ENCODE measurements at places on chromosomes 1 and 21.
A peak's percentile ranks its signal among the peaks of the same experiment; 100 is the strongest.

- DNase-seq, result no peak
These were observed 9.8 kb downstream of the SCMH1 start for GRCh38 chr1:41232305-41232704.

DNA sequence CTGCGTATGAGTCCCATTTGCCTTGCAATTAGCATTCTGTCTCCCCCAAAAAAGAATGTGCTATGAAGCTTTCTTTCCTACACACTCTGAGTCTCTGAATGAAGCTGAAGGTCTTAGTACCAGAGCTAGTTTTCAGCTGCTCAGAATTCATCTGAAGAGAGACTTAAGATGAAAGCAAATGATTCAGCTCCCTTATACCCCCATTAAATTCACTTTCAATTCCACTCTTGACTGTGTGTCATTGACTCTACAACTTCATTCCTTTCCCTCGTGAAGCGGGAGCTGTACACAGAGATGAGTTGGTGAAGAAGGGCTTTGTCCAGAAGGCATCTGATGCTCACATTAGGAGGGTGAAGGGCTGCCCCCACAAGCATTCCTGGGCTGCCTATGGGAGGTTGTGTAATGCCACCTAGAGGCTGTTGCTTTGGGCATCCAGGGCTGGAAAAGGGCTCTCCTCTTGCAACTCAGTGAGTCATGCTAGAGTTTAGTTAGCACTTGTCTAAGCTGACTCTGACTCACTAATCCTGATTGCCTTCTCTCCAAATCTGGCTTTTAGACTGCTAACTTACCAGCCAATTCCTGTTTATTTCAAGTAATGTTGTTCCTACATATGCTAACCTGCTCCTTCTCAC is 1.8 kb downstream of the SPRR1B start:
- DNase-seq, result no peak

DNA sequence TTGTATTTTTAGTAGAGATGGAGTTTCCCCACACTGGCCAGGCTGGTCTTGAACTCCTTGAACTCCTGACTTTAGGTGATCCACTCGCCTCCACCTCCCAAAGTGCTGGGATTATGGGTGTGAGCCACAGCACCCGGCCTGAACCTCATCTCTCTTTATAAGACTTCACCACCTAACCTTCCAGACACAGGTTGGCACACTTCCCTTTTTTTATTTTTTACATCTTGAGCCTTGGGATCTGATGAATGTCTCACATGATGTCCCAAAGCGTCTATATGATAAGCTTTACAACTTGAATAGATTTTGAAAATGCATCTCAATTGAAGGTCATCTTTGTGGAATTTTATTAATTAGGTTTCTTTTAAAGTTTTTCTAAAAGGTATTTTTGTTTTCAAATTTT is 172.4 kb upstream of the IVNS1ABP start:
- DNase-seq, result no peak

DNA sequence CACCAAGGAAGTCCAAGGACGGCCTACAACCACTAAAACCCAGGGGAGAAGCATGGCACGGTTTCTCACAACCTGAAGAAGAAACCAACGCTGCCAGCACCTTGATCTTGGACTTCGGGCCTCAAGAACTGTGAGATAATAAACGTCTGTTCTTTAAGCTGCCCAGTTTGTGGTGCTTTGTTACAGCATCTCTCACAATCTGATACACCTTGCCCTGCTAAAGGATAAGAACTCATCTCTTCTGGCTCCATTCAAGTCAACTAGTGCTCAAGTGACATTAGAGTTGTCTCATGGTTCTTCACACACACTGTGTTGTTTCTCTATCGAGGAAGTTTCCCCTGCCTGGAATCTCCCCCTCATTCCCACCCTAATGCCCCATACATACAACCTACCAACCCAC is 314.4 kb upstream of the RUNX1 start:
- DNase-seq, result no peak

- peak; percentile 53 for DNase-seq
These were observed 49.1 kb upstream of the CR2 start for GRCh38 chr1:207404849-207405525.

GRCh38 chr1:226702957-226703831 is 35.9 kb downstream of the ITPKB start:
- peak; percentile 38 for DNase-seq

DNA sequence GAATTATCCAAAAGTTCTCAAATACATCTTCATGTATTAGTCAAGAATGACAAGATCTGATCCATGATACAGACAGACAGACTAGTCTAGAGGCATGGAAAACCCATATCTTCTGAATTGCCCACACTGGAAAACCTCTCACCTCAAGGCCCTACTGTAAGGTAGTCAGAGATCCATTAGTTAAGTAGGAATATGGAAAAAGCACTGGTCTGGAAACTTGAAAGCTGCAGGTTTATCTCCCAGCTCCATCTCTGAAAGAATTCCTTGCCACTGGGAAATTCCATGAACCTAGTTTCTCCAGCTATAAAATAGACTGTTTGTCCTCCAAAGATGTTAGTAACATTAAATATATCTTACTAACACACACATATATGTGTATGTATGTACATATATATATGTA is 169.2 kb downstream of the AKT3 start:
- DNase-seq, result no peak

GRCh38 chr1:212719633-212720032 is 20.0 kb upstream of the BATF3 start:
- DNase-seq, result no peak

GRCh38 chr1:21696931-21697330 is 27.8 kb upstream of the RAP1GAP start:
- DNase-seq, result no peak

- no peak for DNase-seq
These were observed 1.3 kb upstream of the ENAH start for GRCh38 chr1:225654277-225654597.

GRCh38 chr1:209648931-209649776 is 3.1 kb downstream of the LAMB3 start:
- DNase-seq, result no peak

DNA sequence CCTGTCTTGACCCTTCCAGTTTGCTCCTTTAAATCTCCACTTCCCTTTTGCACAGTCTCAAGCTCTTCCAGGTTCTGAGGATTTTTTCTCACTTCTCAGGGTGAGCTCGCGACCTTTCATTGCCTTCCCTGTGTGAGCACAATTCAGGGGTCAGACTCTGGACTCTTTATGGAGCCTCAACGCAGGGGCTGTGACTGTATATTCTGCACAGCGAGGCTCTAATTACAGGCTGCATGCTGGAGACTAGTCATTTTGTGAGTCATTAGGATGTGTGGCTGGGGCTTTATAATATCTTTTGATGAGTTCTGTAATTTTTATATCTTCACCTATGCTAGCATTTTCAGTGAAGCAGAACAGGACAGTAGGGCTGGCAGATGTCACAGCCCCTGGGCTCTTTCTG is 270.7 kb downstream of the KAZN start:
- DNase-seq, result no peak

DNA sequence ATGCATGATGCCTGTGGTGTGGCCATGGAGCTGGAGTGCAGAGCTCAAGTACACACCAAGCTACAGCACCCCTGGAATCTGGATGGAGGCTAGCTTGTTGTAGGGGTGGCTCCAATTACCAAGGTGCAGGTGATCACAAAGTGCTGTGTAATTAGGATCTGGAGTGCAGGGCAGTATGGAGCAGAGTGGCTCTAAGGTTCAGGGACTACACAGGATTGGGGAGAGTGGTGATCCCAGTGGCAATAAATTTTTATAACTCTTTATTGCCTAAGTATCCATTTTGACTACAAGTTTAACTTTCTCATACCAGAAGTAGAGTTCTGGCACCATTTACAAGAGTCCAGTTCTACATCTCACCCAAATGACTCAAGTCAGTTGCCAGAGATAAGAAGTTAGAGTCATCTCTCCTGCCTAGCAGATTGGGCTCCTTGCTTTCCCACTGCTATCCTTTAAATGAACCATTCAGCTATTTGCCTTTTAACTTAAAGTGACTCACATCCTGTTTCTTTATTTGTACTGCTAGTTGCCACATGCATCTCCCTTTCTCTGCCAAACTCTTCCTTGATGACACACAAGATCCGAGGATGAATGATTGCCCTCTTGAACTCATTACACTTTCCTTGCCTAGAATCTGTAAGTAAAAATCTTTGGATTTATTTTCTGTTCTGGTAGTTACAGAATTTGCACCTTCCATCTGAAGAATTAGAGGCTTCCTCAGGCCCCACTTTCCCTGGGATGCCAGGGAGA is 427.2 kb downstream of the KCNT2 start:
- DNase-seq, result no peak

GRCh38 chr1:178796013-178796412 is 71.0 kb downstream of the RALGPS2 start:
- no peak for DNase-seq

DNA sequence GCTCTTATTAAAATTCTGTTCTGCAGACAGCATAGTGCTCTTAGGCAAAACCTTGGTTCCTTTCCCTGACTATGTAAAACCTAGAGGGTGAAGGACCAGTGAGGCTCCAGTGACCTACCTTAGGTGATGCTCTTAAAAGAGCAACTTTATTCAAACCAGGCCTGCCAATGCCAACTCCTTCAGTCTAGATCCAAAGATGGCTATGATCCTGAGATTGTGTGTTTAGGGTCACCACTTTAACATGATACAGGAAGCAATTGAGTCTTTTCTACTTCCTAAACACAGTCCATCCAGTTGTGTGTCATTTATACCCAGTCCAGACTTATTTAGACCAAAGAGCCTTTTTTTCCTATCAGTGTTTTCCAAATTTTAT is 10.8 kb downstream of the MCL1 start:
- DNase-seq, result no peak

GRCh38 chr1:109539676-109540075 is at the start of gene GPR61:
Gene GPR61 (plus strand): TSS chr1:109539872. CDS start chr1:109543023, 3,151 bp downstream.
- no peak for DNase-seq

GRCh38 chr1:91680556-91681155 is 180.0 kb downstream of the CDC7 start:
- DNase-seq, result no peak

DNA sequence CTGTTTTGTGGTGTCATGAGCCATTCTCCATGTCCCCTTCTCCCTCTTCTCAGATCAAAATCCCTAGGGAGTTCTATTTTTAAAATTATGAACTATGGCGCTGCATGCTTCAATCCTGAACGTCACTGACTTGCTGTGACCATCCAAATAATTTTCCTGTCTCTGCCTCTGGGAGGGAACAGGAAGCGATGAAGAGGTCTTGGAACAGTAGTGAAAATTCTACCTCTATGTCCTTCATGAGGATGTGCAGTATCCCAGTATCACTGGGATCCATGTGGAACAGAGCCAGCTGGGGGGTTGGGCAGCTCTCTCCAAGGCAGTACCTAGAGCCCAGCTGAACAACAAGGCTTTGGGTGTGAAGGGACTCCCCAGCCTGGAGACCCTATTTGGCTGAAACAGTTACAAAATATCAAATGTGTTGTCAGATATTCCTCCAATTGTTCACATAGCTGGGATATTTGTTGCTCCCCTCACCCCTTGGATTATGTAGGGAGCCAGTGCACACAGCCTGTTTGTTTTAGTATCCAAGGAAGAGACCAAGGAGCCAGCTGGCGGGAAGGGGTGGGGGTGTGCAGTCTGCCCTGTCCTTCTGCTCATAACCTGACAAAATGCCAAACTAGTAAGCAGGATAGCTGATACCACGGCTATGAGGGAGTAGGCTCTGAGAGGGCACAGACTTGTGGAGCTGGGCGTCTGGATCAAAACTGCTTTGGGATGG is 7.6 kb downstream of the DCLRE1B start:
- no peak for DNase-seq

- no peak for DNase-seq
These were observed 205.1 kb upstream of the EDN2 start for GRCh38 chr1:41689558-41689981.

- DNase-seq, result peak; percentile 34
These were observed 49.4 kb downstream of the KIF21B start for GRCh38 chr1:200973937-200974657.

DNA sequence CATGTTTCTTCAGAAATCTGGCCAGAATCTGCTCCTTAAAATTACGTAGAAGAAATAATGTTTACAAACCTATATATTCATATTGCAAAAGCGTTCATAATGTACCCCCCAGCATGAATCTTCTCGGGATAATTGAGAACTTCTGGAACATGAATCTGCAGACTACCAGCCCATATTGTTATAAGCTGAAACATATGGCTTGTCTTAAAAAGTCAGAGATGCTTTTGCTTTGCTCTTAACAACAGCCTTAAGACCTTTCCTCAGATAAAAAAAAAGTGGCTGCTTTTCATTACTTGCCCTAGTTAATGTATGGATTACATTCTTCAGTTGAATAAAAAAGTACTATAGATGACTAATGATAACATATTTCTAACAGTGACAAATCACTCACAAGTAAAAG is 15.0 kb upstream of the ZZZ3 start:
- no peak for DNase-seq

DNA sequence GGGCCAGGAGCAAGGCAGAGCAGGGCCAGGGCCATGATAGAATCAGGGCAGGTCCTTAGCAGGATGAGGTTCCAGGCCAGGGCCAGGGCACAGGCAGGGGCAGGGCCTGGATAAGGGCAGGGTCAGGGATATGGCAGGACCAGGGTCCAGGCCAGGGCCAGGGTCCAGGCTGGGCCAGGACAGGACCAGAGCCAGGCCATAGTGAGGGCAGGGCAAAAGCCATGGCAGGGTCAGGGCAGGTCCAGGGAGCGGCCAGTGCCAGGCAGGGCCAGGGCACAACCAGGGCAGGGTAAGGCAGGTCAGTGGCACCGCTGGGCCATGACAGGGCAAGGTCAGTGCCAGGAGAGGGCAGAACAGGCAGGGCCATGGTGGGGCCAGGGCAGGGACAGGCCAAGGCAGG is 152.2 kb downstream of the LIPI start:
- no peak for DNase-seq

DNA sequence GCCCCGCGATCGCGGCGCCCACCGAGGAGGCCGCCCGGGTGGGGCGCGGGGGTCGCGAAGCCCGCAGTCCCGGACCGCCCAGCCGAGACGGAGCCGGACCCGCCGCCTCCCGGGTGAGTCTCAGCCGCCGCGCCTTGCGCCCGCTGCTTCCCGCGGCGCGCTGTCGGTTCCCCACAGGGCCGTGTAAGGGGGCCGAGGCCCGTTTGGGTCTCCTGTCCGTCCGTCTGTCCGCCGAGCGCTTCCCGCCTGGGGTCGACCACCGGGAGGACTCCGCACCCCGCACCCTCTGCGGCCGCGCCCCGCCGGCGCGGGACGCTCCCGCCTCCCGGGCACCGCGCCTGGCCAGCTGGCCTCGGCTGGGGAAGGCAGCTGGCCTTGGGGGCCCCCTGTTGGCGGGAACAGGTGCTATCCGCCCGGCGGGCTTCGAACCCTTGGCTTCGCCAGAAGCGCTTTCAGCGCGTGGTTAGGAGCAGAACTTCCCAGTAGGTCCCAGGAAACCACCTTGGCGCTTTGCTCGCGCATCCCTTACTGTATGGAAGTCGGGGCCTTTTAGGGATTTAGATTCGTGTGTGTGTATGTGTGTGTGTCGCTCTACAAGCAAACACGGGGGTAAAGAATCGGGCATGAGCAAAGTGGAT is 414 bp downstream of the TMEM51 start:
- peak; percentile 43 for DNase-seq

All from NCI-H1105 (cell line).